ENCODE measurements at places on chromosomes 12 and 14.

- DNase-seq, result no peak
These were observed 455.5 kb downstream of the RGS6 start for GRCh38 chr14:72387726-72388125.

GRCh38 chr14:101215927-101216326 is 312.4 kb upstream of the RTL1 start:
- no peak for DNase-seq

DNA sequence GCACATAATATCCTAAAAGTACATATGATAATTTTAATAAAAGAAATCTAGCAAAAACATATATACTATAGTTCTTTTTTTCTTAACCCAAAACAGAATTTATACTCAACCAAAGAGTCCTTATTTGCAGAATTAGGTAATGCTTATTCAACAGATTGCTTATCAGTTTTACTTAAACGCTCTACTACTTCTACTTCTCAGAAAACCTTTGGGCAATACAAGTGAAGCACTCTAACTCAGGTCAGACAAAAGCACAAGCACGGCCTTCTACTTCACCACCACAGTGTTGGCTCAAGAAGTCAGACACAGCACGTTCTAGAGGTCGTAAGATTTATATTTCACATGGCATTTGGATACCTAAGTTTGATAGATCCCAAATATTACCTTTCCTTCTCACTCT is 29.2 kb downstream of the DICER1 start:
- no peak for DNase-seq

- DNase-seq, result no peak
These were observed 272.3 kb upstream of the NOVA1 start for GRCh38 chr14:26870096-26870495.

- DNase-seq, result no peak
These were observed 49.8 kb upstream of the USP15 start for GRCh38 chr12:62210422-62210821.

DNA sequence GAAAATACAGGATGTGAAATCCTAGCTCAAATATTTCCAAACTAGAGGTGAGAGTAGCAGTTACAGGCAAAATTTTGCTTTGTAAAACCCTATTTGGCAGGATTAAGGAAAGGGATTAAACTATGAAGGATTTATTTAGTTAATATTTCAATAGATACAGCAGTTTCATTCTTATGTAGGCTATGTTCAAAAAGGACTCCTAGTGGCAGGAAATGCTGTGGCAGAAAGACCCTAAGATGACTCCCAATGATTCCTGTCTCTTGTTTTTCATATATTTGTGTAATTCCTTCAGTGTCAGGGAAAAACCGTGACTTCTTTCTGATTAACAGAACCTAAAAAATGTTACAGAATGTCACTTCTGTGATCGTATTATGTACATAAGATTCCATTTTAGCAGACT is 299.5 kb upstream of the RPL10L start:
- DNase-seq, result no peak

DNA sequence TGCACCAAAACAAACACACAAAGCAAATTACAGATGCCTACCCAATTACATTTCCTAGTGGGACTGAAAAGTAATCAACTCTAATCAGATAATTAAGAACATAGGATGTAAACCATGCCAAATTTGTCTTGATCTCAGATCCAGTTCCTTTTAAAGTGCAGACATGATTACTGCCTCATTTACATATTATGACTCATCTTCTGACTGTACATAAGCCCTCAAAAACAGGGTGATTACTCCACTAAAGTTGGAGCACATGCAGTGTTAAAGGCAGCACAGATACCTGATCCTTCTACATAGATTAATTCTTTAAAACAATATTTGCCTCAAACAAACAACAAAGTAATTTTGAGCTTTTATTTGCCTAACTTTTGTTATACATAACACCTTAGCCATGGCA is 337.2 kb downstream of the RPS29 start:
- DNase-seq, result no peak

DNA sequence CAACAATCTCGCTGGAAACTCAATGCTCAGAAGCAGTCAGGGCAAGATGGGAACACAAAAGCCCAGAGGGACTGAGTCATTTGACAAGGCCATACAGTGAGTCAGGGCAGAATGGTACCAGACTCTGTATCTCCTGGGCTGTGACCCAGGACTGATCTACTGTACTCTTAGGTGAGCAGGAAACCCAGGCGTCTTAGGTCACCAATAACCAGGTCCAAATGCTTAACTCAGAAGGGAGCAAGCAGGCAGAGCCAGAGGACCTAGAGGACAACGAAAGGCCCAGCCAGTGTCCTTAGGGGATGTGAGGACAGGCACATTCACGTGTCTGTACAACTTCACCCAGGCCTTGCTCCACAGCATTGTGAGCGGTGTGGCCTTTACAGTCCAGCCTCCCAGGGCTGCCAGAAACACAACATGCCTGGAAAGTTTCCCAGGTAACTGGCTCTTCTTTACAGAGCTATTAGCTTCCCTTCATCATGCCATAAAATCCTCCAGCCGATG is 69.9 kb downstream of the ARL6IP4 start:
- no peak for DNase-seq

GRCh38 chr14:100857233-100857922 is 31.5 kb downstream of the MEG3 start:
- DNase-seq, result no peak
